ENCODE measurements at places on chromosomes 7 and 10. TPM values are rescaled to one million over a fixed set of nuclear protein-coding genes. Genes with fewer than 3 reads are reported as not detected.

GRCh38 chr10:97168645-97169044 is 17.1 kb downstream of the SLIT1 start:
- no peak for DNase-seq

DNA sequence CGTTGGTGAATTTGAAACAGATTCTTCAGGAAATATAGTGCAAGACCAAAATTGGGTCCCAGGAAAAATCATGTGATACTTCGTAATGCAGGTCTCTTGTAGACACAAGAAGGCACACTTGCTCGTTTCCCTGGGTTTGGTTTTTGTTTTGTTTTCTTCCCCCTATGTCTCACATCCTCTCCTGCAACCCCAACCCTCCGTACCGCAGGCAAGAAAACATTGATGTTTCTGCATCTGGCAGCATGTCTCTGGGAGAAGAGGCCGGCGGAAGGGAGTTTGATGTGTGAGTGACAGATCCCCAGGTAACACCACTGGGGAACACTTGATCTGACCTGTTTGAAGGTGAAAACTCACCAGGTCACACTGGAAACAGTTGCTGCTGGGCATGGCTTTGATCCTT is 718.5 kb downstream of the AUTS2 start:
- no peak for DNase-seq

DNA sequence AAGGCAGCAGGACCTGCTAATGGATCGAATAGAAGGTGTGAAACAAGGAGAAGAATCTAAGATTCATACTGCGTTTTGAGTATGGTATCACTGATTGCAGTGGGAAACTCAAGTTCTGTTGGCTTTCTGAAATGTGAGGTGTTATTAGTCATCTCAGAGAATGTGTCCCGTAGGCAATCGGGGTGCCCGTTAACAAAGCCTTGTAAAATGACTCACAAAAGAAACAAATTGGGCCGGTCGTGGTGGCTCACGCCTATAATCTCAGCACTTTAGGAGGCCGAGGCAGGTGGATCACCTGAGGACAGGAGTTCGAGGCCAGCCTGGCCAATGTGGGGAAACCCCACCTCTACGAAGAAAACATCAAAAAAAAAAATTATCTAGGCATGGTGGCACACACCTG is 118.2 kb upstream of the C7orf33 start:
- no peak for DNase-seq

DNA sequence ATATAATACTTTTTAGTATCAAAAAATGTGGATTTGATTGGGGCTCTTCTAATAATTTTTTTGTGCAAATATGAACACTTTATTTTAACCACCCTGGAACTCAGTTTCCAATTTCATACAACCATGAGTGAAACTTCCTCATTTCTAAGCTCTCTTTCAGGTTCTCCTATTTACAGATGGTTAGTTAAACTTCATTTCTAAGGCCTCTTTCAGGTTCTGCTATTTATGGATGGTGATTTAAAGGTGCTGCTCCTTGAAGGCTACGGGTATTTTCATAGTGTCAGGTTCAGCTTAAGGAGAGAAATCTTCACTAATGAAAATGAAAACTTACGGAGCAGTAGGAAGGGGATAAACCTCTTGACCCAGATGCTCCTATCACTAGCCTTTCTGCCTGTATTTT is 568.3 kb downstream of the KIF20B start:
- DNase-seq = no peak

- DNase-seq = peak; percentile 92
Observed at GRCh38 chr7:73308665-73309214, at the start of gene NSUN5. NSUN5 (minus strand) TSS chr7:73308826; CDS start chr7:73308790, 36 bp downstream.

- no peak for DNase-seq
Observed at GRCh38 chr7:70044064-70044463, 445.8 kb downstream of the AUTS2 start.

- DNase-seq = no peak
Observed at GRCh38 chr7:66277492-66277891, 72.4 kb downstream of the TPST1 start.

Gene HMX2
- total RNA-seq = 0.55 TPM

Gene SPDYE11
- not detected for total RNA-seq

Gene ZNF736
- total RNA-seq = 7.5 TPM

Data from sigmoid colon (tissue), 7 donors.